ENCODE measurements at places on chromosomes 1 and 21.
A peak's percentile ranks its signal among the peaks of the same experiment; 100 is the strongest.

- no peak for DNase-seq
These were observed 8.7 kb upstream of the CD34 start for GRCh38 chr1:207919523-207920170.

GRCh38 chr1:66770694-66771093, 18.4 kb downstream of the DYNLT5 start:
- DNase-seq: peak; percentile 25

DNA sequence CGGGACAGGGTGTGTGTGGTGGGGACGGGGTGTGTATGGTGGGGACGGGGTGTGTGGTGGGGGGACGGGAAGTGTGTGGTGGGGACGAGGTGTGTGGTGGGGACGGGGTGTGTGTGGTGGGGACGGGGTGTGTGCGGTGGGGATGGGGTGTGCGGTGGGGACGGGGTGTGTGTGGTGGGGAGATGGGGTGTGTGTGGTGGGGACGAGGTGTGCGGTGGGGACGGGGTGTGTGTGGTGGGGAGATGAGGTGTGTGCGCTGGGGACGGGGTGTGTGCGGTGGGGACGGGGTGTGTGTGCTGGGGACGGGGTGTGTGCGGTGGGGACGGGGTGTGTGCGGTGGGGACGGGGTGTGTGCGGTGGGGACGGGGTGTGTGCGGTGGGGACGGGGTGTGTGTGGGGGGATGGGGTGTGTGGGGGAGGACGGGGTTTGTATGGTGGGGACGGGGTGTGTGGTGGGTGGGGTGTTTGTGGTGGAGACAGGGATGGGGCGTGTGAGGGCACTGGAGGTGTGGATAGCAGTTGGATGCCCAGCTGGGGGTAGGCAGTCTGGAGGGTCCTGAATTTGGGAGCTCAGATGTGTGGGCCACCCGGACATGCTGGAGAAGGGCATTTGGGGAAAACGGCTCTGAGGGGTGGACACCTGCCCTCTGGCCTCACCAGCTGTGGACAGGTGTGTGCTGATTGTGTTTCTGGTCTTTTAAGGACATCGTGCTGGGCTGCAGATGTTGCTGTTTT, 16.9 kb downstream of the IBA57 start:
- DNase-seq: no peak

DNA sequence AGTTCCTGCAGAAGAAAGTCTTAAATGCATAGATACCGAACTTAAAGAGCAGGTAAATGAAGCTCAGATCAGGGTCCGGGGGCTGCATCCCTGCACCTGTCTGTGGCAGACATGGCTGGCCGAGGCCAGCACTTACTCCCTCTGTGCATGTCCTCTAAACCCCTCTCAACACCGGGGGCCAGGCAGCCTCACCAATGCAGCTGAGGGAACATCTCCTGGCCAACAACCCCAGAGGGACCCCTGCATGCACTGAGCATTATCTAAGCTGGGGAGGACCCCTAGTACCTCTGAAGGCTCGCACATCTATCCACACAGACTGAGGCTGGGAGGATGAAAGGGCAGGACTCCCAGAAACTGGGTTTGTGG, 18.4 kb downstream of the TTC34 start:
- DNase-seq: no peak

DNA sequence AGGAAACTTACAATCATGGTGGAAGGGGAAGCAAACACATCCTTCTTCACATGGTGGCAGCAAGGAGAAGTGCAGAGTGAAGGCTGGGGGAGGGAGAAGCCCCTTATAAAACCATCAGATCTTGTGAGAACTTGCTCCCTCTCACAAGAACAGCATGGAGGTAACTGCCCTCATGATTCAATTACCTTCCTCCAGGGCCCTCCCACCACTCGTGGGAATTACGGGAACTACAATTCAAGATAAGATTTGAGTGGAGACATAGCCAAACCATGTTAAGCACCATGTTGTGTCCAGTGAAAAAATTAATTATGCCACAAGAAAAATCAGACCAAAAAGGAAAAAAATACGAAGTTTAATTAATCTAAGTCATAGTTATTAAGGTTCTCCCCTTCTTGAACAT, 109.5 kb downstream of the CLDN17 start:
- DNase-seq: no peak

DNA sequence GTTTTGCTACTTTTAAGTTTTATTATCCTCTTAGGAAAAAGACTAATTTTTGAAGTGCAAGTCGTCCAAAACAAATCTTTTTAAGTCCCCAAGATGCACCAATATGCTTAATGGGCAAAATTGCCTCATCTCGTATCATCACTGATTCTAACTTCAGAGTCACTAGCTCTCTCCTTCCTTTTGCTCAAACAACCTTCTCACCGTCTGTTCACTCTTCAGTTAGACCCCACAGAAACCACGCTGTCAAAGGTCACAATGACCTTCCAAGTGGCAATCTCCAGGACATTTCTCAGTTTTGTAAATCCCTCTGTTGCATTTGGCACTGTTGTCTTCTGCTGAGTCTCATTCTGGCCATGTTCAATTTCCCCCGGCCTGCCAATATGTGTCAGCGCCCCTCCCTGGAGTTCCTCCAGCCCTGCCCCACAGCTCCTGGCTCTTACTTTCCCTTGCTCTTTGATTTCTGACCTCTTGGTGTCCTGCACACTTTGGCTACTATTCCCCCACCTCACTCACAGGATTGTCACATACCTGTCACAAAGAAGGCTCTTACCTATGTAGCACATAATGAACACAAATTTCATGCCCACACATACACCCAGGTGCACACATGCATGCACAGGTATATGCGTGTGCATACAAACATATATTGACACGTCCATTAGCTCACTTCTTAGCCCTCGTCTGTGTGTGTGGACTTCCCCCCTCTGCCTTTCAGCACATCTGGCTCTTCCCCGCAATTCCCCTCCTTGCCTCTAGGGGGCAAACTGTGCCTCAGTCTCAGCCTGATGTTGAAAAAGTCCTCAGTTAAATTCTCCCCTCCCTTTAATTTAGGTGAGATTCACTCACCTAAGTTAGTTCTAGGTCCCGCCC, 354.0 kb upstream of the DUSP10 start:
- peak; percentile 26 for DNase-seq

DNA sequence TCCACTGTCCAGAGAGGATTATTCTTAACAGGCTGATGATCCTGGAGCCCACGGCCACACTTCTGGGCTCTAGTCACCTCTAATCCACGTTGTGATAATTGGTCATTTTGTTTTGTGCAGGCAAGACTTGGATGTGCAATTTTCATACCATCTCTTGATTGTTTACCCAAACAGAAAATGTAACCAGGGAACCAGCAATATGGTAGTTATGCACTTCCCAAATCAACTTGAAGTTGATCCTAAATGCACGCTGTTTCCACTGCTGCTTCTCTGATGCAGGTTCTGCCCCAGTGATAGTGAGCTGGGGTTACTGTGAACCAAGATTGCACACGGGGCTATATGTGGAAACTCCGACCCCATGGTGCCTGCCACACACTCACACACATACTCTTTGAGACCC, 14.7 kb upstream of the KCNJ15 start:
- no peak for DNase-seq

GRCh38 chr1:12604114-12604874, 13.7 kb downstream of the DHRS3 start:
- peak; percentile 96 for DNase-seq

GRCh38 chr1:235734335-235734734, 84.8 kb upstream of the GNG4 start:
- DNase-seq: no peak

- no peak for DNase-seq
These were observed 233.4 kb downstream of the TM2D1 start for GRCh38 chr1:61491497-61491896.

GRCh38 chr1:109906160-109906838, 4.3 kb upstream of the CSF1 start:
- DNase-seq: no peak

GRCh38 chr1:95650631-95651030, 416.6 kb downstream of the RWDD3 start:
- DNase-seq: peak; percentile 93

- no peak for DNase-seq
These were observed 44.0 kb upstream of the HMGB4 start for GRCh38 chr1:33819913-33820311.

DNA sequence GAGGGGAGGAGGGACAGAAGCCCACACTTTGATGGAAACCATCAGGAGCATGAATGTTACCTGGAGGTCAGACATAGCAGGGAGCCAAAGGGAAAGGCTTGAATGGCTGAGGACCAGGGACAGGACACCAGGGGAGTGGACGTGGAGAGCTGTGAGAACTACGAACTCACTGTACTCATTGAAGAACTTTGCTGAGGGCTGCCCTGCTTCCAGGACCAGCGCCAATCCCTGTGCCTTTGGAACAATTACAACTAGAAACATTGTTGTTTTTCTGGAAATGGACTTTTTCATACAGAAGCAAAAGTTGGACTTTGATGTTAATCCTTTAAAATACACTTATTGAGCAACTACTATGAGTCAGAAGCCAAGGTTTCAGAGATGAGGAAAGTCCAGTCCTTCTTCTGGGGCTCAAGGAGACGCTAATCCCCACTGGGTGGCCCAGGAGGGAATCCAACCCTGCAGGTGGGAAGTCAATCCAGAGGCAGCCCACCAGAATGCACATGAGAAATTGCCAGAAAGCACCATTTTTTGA, 12.9 kb downstream of the TSPAN2 start:
- peak; percentile 25 for DNase-seq

DNA sequence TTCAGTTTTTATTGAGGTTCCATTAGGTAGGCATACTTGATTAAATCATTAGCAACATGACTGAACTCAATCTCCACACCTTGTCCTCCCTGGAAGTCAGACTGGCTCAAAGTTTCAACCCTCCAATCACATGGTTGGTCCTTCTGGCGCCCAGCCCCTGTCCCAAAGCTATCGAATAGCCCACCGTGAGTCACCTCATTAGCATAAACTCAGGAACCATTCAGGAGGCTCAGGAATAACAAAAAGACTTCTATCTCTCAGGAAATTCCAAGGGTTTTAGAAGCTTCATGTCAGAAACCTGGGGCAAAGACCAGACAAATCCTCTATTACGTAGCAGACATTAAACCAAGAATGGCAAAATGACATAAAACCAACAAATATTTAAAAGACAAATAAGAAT, 78.6 kb downstream of the RGS2 start:
- DNase-seq: no peak

GRCh38 chr1:78607334-78607927, 12.8 kb upstream of the IFI44L start:
- peak; percentile 38 for DNase-seq

DNA sequence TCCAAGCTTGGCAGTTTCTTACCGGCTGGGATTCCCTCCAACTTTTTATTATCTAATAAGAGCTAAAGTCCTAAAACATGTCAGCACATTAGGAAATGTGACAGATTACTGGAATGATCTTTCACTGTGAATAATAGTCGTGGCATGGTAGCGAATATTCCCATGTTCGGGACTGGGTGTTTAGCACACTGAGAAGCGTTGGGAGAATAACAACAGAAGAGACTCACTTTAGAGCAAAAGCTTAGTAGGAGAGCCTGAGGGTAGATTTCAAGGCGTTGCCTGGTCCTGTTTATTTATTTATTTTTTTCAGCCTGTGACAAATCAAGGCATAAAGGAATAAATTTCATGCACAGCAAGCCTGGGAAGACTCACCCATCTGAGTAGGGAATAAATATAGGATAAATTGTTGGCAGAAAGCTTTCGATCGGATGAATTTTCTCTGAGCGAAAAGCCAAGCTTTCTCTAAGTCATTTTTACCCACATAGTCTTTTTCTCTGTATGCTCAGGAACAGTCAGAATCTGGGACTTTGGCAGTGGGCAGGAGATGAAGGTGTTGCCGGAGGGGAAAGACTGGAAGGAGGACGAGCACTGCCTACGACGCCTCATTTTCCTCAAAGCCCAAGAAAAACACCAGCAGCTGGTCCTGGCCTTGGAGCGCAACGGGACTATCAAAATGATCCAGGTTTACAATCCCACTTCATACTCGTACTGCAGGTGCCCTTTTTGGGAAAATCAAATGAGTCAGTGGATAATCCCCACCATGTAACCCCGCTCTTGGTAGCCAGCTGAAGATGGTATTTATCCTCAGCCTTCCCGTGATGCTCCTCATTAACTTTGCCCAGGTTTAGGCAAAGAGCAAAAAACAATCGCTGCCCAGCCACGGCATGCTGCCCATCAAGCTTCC, 97.2 kb downstream of the WDR64 start:
- peak; percentile 76 for DNase-seq
